Activated CD4-positive, alpha-beta T cell treated with anti-CD3 and anti-CD28 coated beads, Interleukin-10, Interleukin-2, amounts not matched to agents 100 ng/mL and 50 ng/mL, durations not matched to agents 16 hours and 8 hours (primary cell): ENCODE measurements at places on chromosomes 11 and 22.

GRCh38 chr11:45471266-45471665, 185.1 kb upstream of the SYT13 start:
- DNase-seq, result no peak

DNA sequence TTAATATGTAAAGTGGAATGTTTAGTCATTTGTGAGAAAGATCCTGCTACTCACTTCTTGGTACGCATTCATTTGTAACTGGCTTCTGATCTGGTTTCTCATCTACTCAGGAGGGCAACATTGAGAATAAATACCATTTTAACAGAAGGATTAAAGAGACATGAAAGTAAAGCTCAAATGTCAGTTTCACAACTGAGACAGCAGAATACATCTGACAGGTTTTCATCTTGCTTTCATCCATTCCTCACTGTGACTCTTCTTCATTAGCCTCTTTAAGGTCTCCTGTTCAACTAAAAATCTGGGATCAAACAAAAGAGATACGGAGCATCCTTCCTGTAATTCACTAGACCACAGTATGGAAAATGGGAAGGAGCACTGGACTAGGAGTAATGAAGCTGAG, 31.4 kb upstream of the CCDC89 start:
- DNase-seq, result no peak

GRCh38 chr11:24295360-24295759, 201.5 kb upstream of the LUZP2 start:
- DNase-seq, result no peak

DNA sequence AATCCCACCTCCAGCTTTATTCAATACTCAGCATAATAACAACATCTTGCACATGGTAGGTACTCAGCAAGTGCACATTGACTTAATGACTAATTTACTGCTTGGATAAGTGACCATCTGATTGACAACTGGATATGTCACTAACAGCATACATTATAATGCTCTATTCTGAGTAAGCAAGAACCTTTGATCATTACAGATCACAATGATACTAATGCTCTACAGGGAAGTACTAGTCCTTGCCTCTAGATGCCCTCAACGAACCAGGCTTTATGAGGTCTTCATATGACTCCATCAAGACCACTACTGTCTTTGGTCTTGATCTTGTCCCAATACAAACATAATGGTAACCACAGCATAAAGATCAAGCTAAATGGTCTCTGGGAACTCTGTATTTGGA, 167.6 kb upstream of the MTMR2 start:
- peak; percentile 50 for DNase-seq

GRCh38 chr11:35079611-35080010, 59.4 kb upstream of the CD44 start:
- DNase-seq, result no peak

DNA sequence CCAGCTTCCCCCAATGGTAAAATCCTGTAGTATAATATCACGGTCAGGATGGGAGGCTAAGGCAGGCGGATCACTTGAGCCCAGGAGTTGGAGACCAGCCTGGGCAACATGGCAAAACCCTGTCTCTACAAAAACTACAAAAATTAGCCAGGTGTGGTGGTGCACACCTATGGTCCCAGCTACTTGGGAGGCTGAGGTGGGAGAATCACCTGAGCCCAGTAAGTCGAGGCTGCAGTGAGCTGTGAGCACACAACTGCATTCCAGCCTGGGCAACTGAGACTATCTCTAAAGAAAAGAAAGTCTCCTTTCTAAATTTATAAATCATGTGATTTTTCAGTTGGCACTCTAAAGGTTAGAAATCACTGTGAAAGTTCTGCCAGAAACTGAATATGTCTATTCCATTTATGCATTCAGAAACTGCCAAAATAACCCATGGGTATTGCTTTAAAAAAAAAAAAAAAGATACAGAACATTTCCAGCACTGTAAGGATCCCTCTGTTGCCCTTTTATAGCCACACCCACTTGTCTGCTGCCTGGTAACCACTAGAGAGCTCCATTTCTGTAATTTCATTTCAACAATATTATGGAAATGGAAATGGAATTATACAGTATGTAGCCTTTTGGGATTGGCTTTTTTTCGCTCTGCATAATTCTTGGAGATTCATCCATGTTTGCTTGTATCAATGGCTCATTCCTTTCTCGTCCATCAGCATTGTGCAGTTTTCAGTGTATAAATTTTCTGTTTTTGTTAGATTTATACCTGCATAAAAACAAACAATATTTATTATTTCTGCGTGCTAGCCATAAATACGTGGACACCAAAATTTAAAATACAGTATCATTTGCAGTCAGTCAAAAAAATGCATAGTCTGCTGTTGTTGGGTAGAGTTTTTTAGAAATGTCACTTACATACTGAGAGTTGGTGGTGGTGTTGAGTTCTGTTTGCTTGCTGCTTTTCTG, 9.4 kb downstream of the CDC45 start:
- DNase-seq, result no peak
